Glutamatergic neuron (in vitro differentiated cells): ENCODE measurements at places on chromosomes 12 and 14.

DNA sequence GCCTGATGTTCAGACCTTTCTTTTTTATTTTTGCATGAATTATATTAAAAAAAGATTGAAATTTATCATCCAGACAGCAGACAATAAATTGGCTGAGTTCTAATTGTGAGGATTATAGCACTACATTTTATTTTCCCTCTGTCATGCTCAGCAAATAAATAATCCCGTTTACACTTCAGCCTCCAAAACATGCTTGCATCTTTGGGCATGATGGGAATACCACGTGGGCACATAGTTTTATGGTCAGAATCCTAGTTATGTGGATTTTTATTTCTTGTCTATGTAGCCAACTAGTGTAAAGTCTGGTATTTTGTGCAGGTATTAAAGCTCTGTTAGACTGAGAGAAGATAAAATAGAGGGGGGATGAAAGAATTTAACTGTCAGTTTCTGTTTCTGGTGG, 276.9 kb upstream of the E2F7 start:
- no peak for DNase-seq

DNA sequence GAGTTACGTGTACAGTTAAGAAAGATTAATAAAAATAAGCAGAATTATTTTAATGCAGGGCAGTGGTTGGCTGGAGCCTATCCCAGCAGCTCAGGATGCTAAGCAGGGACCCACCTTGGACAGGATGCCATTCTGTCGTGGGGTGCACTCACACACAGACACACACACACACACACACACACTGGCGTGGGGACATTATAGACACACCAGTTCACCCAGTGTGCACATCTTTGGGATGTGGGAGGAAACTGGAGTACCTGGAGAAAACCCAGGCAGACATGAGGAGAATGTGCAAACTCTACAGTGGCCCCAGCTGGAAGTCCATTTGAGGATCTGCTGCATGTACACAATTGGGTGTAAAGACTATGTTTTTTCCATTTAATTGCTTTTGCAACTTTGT, 12.8 kb upstream of the IFI27L2 start:
- no peak for DNase-seq

DNA sequence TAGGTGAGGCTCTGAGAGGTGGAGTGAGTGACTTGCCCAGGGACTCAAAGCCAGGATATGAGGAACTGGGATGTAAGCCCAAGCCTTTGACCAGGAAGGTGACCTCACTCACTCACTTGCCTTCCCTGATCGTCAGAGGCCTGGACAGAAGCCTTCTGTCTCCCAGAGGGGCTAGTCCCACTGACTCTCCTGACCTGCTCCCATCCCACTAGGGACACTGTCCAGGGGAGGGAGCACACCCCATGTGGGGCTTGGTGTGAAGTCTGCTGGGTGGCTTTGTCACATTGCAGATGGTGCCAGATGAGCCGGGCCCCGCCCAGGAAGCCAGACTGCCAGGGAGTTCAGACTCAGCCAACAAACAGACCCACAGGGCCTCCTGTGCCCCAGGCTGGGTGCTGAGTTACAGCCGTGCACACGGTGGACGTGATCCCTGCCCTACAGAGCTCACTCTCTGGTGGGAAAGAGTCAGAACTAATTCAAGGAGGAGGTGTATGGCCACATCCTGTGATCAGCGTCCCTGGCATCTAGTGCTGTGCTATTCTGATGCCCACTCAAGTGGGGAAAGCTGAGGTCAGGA, 28.3 kb downstream of the MMAB start:
- DNase-seq: no peak

GRCh38 chr14:28142400-28143015, 624.1 kb upstream of the FOXG1 start:
- DNase-seq: no peak

- DNase-seq: peak; percentile 28
These were observed 24.4 kb upstream of the GALNT9 start for GRCh38 chr12:132353811-132354210.
